Non-pigmented ciliary epithelial cell (primary cell): ENCODE measurements at places on chromosomes 2 and 18.

DNA sequence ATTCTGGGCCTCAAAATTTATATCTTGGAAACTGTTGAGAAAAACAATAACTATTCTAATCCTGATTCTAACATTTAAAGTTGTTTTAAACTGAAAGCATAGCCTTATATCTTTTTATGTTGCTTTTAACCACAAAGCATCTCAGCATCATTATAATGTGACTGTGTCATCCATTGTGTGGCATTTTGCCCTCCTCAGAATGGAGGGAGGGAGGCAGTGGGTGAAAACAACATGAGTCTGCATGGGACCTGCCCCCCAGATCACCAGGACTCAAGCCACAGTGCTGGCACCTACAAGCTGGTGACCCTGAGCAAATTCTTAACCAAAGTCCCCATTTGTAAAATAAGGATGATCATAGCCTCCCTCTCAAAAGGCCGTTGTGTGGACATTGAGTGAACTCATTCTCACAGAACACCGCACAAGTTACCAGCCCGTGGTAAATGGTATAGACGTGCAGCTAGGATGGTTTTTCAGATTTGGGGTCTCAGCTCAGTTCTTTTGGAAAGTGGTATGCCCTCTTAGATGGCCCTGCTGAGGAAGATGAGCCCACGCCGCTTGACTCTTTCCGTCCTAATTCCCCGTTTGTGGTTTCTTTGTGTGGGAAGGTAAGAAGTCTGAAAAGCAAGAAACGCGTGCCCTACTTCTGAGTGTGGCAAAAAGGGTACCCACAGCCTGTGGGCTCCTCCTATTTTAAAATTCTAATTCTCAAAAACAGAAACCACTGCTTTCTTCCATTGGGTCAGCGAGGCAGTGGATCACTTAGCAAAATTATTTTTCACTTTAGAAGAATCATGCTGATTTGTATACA is 305.0 kb upstream of the ID2 start:
- no peak for DNase-seq

DNA sequence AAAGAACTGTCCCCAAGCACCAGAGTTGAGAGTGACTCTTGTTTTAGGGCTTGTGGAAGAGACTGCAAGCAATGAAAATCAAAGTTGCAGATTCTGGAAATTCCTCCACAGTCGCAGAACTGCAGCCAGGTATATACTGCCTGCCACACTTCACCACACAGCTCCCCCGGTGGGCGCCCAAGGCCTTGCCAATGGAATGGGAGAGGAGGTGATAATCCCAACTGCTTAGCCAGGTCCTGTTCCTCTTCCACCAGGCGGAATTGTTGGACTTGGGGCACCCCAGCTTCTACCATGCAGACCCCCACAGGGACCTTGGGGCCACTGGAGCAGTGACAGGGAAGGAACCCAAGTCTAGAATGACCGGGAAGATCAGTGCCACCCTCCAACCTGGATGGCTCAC is 4.8 kb upstream of the PDIA6 start:
- DNase-seq = no peak

GRCh38 chr2:31373127-31373526 is 41.4 kb downstream of the XDH start:
- DNase-seq = no peak

DNA sequence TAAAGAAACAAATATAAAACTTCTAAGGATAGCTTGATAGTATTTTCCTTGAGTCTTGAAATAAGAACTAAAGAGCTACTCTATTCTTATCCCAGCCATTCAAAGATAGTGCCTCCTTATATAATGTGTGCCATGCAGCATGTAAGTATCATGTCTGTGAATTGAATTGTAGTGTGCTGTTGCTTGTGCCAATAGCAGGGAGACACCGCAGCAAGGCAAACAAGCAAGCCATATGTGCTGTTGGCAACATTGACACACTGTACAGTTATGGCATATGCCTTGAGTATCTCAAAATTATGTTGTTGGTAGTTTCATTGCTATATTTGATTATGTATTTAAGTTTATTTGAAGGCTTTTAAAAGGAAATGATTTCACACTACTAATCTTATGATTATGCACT is 58.2 kb downstream of the ERBB4 start:
- no peak for DNase-seq

DNA sequence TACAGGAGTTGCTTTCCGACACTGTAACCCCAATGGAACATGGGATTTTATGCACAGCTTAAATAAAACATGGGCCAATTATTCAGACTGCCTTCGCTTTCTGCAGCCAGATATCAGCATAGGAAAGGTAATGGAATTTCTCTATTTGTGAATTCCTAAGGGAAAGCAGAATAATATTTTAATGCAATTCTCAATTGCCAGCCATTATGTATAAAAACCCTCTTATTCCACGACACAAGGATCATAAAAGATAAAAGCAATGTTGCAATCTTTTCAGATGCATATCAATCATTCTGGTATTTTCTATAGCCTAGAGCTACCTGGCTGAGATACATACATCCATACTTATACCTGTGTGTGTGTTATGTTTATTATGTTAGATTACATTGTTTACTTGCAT is 31.2 kb downstream of the PTH2R start:
- DNase-seq = no peak

DNA sequence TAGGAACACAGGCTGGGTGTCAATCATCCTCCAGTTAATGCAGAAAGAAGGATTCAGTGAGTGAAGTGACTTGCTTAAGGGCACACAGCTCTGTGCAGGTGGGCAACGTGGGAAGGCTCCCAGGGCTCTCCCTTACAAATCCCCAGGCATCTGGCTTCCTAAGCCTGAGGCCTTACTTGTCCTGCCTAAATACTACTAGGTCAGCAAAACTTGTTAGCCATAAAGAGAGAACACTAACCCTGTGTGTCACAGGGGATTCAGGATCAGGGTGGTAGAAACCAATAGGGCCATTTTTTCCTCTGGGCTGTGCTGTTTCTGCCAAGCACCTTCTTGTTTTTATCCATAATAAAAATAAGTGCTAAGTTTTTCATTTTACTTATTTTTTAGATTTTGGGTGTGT is 55.0 kb downstream of the GATA6 start:
- no peak for DNase-seq

DNA sequence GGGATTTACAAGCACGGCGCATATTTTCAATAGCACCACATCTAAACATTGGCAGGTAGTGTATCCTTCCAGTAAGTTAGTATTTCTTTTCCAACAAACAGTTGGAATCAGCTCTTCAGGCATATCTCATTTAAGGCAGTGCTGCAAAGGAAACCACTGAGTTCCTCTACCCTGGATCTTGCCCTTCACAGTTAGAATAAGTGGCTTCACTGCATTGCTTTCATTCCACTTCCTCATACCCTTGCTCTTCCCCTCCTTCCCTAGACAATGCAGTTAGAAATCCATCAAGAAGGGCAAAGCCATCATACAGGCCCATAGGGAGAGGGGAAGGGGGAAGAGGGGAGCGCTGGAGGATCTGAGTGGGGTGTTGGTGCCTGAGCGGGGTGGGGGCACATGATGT is 173.7 kb downstream of the FBXO15 start:
- DNase-seq = no peak

DNA sequence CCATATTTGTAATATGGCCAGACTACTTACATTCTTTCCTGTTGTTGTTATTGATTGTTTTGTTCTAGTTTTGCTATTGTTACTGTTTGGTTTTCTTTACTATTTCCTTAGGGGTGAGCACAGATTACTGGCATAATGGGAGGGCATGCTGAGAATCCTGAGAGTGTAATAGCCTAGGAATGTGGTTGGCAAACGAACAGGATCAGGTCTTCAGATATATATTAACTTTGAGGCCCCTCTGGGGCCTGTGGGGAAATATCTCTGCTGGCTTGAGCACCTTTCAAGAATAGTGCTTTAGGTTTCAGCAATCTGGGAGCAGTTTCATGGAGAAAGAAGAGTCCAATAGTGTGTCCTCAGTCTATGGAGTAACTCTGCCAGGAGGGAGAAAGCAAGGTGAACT is 144.4 kb downstream of the THSD7B start:
- DNase-seq = no peak

DNA sequence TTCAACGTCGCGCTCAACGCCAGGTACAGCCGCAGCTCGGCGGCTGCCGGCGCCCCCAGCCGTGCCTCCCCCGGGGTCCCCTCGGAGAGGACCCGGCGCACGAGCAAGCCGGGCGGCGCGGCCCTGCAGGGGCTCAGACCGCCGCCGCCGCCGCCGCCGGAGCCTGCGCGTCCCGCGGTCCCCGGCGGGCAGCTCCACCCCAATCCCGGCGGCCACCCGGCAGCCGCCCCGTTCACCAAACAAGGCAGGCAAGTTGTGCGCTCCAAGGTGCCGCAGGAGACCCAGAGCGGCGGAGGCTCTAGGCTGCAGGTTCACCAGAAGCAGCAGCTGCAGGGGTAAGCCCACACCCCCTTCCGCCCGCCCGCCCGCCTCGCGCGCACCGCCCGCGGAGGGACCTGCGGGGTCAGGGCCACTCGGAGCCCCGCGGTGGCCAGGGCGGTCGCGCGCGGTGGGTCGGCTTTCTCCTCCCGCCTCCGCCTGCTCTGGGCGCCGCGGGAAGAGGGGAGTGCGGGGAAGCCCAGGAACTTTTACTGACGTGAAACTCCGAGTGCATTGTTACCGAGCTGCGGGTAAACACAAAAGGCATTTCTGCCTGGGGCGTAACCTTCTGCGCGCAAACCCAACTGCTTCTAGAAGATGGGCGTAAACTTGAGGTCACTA is 861 bp downstream of the LTBP1 start:
- no peak for DNase-seq

DNA sequence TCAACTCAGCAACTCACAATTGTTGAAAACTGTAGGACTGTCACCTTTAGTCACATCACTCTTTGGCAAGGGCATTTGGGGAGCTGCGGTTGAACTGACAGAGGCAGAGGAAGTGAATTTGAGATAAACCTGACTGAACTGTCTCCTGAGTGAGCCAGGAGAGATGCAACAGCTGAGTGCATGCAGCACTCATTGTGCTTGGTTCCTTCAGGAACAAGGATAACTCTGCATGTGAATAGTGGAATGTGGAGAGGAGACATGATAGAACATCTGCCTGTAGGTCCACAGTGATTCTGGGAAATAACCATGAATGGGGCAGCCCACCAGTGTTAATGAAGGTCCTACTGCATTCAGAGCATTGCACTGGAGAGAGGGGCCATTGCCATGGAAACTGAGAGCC is 494.7 kb downstream of the STK39 start:
- DNase-seq = no peak

- no peak for DNase-seq
These were observed 8.6 kb upstream of the INPP5D start for GRCh38 chr2:233051241-233052149.

DNA sequence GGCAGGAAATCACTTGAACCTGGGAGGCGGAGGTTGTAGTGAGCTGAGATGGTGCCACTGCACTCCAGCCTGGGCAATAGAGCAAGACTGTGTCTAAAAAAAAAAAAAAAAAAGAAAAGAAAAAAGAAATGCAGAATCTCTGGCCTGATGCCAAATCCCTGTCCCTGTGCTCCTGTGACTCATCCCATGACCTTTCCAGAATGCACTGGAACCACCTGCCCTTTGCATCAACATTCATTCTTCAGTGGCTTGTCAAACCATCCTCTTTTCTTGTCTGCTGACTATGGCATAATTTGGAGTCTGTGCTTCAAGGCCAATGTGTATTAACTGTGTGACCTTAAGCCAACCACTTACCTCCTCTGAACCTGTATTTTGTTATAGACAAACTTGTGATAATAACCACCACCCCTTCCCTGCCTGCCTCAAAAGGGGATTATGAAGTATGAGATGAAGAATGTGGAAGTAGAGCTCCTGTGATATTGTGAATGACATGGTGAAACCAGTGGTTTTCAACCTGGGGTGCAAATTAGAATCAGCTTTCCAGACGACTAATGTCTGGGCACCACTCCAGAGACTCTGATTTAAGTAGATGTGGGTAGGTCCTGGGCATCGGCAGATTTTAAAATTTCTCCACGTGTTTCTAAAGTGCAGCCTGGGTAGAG is 189.3 kb downstream of the CLIP4 start:
- no peak for DNase-seq

- no peak for DNase-seq
These were observed 238.2 kb upstream of the MYT1L start for GRCh38 chr2:2569306-2569705.

DNA sequence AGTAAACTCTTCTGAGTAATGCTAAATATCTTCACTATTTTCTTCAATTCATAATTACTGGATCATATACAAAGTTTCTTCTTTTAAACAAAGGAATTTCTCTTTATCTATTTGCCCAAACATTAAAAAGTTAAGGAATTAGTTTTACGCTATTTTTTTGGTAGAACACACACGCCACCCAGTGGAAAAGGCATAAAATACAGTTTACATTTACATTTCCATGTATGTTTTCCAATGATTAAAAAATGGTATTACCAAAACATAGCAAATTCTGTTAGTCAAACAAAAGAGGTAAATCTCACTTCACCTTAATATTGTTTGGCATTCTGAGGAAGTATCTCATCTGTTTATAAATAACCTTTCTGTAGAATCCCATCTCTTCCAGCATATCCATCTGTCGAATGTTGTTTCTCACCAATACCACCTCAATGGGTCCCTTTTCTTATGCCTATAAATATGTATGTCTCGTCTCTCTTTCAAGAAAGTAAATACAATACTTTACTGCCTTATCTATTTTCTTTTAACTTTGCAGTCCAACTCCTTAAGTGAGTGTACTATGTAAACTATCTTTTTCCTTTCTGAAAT is 7.2 kb downstream of the BOLL start:
- DNase-seq = peak; percentile 4

DNA sequence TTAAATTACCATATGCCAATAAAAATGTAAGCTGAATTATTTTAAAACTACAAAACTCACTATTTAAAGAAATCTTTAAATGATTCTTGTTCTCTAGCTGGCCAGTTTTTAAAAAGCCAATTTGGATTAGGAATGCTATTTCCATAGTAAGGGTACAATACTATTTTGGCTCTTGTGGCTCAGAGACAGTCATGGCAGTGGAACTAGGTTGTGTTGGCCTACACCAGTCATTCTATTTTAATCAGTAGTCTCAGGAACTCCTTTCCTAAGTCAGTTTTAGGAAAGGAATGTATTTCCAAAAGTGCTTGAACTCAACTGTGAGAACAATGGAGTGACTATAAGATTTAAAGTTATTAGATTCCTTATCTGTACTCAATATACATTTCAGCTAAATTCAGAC is 5.9 kb downstream of the BOLL start:
- DNase-seq = no peak

GRCh38 chr2:32363597-32363996 is 6.8 kb downstream of the BIRC6 start:
- DNase-seq = no peak
